ENCODE measurements at places on chromosomes 13 and 19.

DNA sequence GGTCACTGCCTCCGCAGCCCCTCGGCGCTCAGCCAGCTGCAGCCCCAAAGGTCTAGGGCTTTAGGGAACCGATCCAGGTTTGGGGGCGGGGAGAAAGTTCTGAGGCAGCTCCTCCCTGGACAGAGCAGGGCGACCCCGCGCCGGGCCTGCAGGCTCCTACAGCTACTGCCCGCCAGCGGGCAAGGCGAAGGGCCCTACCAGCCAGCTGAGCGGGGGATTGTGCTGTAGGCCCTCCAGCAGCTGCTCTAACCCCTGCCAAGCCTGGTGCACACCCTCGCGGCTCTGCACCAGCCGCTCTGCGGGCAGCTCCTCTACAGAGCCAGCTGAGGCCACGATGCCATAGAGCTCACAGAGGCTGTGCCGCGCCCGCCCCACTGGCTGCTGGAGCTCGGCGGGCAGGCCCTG lies 14.0 kb downstream of the PLIN4 start:
- DNase-seq = no peak

DNA sequence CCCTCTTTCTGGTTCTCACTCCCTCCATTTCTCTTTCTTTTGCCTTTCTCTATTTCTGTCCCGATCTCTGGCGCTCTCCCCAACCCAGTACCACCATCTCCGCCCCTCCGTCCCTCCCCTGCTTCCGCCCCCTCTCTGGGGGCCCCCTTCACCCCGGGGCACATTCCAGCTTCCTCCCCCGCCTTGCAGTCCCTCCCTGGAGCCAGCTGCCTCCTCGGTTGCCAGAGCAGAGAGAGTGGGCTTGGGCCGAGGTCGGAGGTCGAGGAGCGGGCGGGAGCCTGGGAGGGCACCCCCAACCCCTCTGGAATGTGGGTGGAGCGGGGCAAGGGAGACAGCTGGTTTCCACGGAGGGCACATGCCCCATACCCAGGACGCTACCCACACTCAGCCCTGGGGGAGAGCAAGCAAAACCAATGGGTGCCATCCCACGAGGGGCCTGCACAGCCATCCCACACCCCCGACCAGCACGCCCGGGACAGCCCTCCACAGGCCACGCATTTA lies 6.5 kb upstream of the CIRBP start:
- DNase-seq = no peak

DNA sequence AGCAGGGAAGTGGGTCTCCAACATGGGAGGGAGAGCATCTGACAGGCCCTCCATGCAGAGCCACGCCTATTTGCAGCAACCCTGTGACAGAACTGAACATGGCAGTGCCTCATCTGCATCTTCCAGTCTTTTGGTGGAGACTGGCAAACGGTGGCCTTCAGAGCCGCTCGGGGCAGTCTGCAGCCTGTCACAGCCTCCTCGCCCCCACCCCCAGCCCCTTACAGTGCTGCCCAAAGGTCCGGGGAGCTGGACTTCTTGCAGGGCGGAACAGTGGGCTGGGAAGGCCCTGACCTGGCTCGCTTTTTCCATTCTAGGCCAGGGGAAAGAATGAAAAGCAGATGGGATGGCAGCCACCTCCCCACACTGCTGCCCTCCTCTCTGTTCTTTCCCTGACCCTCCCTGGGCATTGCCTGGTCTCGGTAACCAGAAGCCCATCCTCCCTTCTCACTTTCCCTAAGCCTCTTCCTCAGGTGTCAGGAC lies 2.7 kb downstream of the CALM3 start:
- DNase-seq = no peak

- no peak for DNase-seq
These were observed 32.7 kb upstream of the MICU2 start for GRCh38 chr13:21636656-21637055.

- DNase-seq = peak; percentile 75
These were observed 3.5 kb upstream of the UBAC2 start for GRCh38 chr13:99197117-99197651.
